ENCODE measurements at places on chromosomes 4 and X.
A peak's percentile ranks its signal among the peaks of the same experiment; 100 is the strongest.

- peak; percentile 27 for DNase-seq
These were observed 689 bp downstream of the NR0B1 start for GRCh38 chrX:30308263-30309138.

DNA sequence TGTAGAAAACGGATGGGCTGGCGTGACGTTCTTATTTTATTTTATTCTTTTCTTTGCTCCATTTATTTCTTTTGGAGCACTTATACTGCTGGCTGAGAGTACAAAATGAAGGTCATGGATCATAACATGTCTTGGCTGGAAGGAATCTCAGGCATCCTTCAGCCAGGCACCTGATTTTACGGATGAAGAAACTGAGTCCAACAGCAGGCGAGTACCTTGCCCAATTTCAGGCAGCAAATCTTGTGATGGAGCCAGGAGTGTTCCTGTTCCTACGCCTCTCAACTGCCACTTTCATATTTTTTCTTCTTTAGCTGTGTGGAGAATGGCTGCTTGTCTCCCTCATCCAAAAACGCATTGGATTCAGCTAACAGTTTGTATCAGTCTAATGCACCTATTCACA is 332.1 kb upstream of the IGFBP7 start:
- no peak for DNase-seq

GRCh38 chr4:54187148-54187547 is 41.9 kb upstream of the PDGFRA start:
- peak; percentile 32 for DNase-seq

- DNase-seq: no peak
These were observed 386.6 kb downstream of the CENPC start for GRCh38 chr4:67158666-67159065.

- DNase-seq: no peak
These were observed 27.8 kb upstream of the MAOB start for GRCh38 chrX:43910012-43910411.
